Activated T-helper 17 cell treated with anti-CD3 and anti-CD28 coated beads, Interleukin-2, amount 50 U/mL, for 72 hours (primary cell): ENCODE measurements at places on chromosomes 6 and 20. TPM values are rescaled to one million over a fixed set of nuclear protein-coding genes. Genes with fewer than 3 reads are reported as not detected.

DNA sequence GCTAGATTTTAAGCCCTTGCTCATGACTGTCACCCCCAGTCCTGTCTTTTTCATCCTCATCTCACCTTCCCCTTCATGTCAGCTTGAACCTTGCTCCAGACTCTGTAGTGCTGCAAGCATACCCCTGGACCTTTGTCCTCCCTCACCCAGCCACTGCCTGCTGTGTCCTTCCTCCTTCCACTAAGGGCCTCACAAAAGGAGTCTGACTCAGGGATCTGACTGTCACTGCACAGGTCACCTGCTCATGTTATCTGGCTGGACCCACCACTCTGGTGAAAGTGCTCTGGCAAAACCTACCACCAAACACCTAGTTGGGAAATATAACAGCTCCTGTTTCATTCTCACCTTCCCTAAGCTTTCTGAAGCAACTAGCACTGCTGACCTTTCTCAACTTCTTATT, 151.4 kb downstream of the INSM1 start:
- ATAC-seq = peak; percentile 11

Gene OR10C1
- total RNA-seq = not detected

Gene SPATS1
- not detected for total RNA-seq

Gene ZNF318
- total RNA-seq = 21.0 TPM

DNA sequence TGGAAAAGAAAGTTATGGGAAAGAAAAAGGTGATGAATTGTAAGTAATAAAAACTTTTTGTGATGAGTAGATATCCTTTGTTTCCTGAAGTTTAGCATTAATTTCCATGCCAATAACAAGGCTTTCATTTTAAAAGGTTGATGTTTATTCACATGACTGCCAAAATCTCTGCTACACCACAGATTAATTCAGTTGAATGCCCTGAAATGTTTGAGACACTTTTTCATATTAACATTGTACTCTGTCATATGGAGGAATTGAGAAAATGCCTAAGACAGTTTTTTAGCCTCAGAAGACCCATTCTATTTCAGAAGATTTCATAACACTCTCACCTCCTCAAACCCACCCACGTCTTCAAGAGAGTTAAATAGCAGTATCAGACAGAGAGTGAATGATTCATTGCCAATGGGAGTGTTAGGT, 115.5 kb downstream of the ADGRG6 start:
- no peak for ATAC-seq

Gene ZSWIM3
- total RNA-seq = 7.6 TPM

Gene MYLK4
- total RNA-seq = 0.21 TPM

Gene SNAI1
- total RNA-seq = not detected

Gene TNFRSF6B
- not detected for total RNA-seq

GRCh38 chr20:62238569-62239277, 402 bp downstream of the OSBPL2 start:
- ATAC-seq = no peak

DNA sequence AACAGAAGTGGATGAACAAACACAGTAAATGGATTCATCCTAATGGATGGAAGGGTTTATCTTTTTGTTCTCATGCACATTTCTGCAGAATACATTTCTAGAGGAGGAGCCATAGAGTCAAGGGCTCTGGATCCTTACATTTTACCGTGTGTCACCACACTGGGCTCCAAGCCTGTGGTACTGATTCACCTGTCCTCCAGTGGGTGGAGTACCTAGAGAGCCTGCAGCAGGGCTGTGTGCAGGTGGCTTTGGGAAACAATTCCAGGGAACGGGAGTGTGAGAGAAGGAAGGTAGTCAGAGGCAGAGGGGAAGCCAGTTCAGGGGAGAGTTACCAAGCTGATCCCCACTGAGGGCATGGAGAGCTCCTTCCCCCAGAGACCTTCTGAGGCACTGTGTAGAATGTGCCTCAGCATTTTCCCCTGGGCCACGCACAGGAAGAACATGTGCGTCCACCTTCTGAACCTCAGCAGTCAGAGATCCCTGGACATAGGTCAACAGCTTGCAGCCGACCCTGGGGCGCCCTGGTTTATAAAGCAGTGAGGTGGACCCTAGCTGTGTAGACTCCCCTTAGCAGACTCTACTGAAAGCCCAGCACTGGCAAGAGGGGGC, 85.3 kb upstream of the SLC22A23 start:
- no peak for ATAC-seq

Gene ADGRF1
- not detected for total RNA-seq

Gene RNF39
- not detected for total RNA-seq

DNA sequence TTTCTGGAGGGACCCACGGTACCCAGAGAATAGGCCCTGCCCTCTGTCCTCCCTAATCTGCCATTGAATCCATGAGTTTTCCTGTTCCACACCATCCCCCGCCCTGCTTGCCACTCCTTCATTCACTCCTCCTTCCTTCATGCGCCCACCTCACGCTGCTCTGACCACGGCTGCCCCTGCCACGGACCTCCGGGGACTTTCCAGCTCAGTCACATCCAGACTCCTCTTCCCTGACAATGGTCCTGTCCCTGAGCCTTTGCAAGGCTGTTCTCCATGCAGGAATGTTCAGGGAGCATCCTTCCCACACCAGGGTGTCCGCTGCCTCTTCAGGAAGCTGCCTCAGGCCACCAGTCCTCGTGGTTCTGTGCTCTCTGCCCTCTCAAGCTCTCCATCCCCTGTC, 25.9 kb downstream of the GLP1R start:
- ATAC-seq = no peak

DNA sequence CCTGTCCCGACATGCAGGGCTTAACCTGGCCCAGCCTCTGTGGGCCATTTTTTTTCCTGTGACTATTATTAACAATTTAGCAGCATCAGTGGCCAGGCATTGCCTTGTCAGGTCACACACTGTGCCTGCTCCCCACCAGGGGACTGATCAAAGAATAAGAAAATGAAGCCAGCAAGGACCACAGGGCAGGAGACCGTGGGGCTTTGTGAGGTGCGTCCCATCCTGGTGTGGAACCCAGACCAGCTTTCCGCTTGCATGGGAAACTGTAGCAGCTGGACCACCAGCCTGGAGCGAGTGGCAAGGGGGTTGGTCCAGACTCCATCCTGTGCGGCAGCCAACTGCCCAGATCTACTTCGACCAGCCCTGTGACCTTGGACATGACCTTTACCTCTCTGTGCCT, 218.3 kb downstream of the ANKRD60 start:
- ATAC-seq = no peak
